Right kidney (tissue), 9 donors: ENCODE measurements at places on chromosomes 2 and 18.

- no peak for DNase-seq
Observed at GRCh38 chr18:52766002-52766545, 426.1 kb downstream of the DCC start.

DNA sequence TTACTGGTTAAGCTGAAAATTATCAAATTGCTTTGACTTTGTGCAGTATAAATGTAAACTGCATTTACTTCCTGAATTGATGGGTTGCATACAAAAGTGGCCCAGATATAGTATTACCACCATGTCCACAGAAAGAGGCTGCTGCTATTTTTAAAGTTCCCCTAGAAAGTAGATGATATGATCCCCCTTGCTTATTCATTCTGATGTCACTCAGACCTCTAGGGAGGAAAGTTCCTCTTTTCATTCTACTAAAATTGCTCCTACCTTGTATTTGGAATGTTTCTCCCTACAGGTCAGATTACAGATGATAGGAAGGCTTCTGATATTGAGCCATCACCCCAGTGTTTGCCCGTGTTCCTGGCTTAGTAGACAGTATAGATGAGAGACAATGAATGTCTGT, 247.6 kb upstream of the TNP1 start:
- DNase-seq, result no peak

DNA sequence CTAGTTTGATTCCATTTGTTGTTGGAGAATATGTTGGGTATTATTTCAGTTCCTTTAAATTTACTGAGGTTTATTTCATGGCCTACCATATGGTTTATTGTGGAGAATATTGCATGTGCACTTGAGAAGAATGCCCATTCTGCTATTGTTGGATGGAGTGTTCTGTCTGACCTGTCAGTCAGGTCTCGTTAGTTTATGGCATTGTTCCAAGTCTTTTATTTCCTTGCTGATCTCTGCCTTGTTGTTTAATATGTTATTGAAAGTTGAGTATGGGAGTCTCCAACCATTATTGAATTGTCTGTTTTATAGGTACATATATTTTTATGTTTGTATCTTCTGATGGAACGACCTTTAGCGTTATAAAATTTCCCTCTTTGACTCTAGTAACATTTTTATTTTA, 86.3 kb downstream of the PTPN4 start:
- no peak for DNase-seq

- no peak for DNase-seq
Observed at GRCh38 chr2:122858813-122859212, 1103.4 kb downstream of the TSN start.

DNA sequence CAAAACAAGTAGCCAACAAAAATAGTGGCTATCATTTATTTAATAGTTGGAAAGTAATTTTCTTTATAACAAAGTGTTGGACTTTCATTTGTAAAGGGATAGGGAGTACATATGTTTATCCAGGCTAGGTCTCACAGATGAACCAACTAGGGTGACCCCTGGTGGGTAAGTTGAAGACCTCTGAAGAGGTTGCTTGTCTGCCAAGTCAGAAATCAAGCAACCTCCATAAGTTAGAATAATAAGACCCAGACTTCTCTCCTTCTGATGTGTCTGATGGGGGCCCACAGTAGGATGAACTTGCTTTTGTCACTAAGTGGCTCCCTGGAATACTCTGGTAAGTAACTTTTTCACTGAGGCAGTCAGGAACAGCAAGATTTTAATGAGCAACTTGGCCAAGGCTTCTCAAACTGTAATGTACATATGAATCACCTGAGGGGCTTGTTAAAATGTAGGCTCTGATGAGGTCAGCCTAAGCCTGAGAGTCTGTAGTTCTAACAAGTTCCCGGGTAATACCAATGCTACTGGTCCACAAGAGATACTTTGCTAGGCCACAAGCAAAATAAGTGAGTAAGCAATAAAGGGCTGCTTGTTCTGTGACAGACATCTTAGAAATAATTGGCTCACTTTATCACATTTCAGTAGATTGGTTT, 319.6 kb downstream of the PIK3C3 start:
- DNase-seq, result no peak

- no peak for DNase-seq
Observed at GRCh38 chr2:136141510-136142149, 23.7 kb upstream of the CXCR4 start.

GRCh38 chr2:159139216-159139933, 147.1 kb downstream of the WDSUB1 start:
- DNase-seq, result no peak

DNA sequence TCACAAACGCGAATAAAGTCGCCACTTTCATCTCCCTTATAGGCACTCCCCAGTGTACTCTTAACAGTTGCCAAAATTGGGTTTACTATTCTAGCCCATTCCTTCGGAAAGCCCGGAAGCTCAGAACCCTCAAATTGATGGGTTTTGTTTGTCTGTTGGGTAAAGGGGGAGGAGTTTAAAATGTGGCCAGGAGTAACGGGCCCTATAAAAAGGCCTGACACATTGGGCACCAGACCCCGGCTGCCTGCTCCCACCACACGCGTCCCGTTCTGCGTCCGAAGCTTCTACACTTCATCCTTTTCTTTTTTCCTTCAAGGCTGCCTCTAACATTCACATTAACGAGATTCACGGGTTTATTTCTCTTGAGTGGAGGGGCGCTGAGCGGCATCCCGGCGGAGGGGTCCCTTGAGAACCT, 837 bp downstream of the NHEJ1 start:
- no peak for DNase-seq

GRCh38 chr2:186713691-186714090, 19.8 kb downstream of the FAM171B start:
- DNase-seq, result no peak

DNA sequence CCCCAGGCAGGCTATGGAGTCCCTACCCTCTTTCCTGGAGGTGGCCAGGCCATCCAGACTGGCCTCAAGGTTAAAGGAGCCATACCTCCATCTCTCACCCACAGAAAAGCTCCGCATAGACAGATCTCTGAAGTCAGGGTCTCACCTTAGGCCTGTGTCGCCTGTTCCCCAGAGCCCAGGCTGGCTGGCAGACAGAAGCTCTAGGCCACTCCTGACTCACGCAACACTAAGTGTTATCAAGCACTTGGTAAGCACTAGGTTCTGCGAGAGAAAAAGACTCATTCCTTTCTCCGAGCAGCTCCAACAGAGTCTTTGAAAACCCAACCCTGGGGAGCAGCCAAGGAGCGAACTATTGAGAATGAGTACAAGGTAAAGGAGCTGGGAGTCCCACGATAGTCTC, 6.1 kb downstream of the SMAD7 start:
- DNase-seq, result peak; percentile 7

GRCh38 chr2:234995332-234996068, 43.7 kb downstream of the SH3BP4 start:
- DNase-seq, result no peak

DNA sequence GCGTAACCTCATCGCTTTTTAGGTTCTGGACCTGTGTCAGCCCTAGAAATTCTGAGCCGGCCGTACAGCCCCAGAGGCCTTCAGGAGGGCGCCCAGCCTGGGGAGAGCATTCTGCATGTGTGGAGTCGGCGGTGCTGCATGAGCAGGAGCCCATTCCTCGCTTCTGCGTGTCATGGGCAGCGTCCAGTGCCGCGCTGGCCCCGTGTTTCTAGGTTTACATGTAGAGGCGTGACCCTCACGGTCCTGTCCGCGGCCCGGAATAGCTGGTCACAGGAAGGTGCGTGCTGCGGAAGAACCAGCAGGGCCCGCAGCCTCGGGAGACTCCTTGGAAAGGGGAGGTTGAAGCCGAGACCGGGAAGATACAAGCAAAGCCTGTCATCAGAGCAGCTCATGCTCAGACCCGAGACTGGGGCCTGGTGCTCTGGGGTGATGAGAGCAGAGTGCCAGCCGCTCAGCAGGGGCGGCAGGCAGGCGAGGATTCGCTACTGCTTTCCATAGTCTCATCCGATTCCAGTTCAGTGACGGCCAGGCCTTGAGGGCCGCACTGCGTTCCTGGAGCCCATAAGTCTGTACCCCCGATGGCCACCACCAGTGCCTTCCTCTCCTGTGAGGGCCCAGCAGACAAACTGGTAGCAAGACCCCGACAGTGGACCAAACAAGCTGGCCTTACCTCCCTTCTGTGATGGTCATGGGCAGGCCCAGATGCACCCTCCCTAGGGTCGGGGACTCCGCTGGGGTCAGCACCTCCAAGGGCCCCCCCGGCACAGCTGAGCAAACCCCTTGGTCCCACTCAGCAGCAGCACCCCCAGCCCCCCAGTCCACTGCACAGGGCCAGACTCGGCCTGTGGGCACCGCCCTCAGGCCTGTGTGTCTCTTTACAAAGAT, 15.6 kb upstream of the NFATC1 start:
- no peak for DNase-seq

GRCh38 chr2:84639751-84640150, 123.5 kb downstream of the DNAH6 start:
- DNase-seq, result no peak

- DNase-seq, result no peak
Observed at GRCh38 chr2:5433855-5434254, 258.3 kb upstream of the SOX11 start.

- DNase-seq, result no peak
Observed at GRCh38 chr2:2919026-2919425, 458.6 kb downstream of the EIPR1 start.

DNA sequence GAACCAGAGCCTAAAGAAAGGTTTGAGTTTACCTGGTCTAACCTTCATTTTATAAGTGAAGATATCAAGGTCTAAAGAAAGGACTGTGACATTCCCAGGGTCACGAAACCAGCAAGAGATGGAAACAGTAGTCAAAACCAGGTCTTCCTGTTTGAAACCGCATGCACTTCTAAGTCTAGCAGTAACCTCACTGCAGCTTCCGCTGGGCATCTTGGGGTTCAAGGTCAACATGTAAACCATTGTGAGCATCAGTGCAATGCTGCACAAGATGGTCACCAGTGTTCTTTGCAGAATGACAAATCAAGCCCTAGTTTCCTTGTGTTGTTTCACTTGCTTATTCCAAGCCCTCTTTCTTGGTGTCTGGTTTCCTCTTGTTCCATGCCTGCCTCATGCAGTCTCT, 292.9 kb upstream of the MEX3C start:
- DNase-seq, result no peak

GRCh38 chr2:204946892-204947291, 401.6 kb downstream of the PARD3B start:
- DNase-seq, result no peak

GRCh38 chr2:179974761-179975160, 32.3 kb downstream of the CWC22 start:
- no peak for DNase-seq

GRCh38 chr2:36507408-36507812, 90.6 kb downstream of the FEZ2 start:
- no peak for DNase-seq

DNA sequence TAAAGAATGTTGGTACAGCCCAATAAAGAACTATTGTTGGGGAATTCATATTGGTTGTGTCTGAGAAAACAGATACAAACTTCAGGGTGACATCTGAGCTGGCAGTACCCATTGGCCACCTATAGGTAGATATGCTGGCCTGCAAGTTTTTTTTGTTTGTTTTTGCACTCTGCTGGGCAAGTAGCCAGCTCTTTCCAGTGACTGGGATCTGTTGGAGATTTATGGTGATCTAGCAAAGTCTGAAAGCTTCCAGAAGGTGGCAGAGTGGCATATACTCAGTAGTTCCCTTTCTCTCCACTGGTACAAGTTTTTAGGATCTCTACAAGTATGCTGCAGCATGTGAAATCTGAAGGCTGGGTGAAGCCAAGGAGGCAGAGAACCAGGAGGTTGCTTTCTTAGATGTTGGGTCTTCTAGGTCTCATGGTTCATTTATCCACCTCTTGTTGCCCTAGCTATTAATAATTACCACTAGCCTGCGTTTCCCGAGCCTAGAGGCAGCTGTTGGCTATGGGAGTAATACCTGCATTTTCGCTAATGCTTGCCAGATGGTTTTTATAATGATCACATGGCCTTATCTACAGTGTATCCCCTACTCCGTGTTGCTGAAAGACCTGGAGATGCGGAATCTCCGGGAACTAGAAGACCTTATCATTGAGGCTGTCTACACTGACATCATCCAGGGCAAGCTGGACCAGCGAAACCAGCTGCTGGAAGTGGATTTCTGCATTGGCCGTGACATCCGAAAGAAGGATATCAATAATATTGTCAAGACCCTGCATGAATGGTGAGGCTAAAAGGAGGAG, 9.5 kb downstream of the COPS7B start:
- DNase-seq, result no peak

DNA sequence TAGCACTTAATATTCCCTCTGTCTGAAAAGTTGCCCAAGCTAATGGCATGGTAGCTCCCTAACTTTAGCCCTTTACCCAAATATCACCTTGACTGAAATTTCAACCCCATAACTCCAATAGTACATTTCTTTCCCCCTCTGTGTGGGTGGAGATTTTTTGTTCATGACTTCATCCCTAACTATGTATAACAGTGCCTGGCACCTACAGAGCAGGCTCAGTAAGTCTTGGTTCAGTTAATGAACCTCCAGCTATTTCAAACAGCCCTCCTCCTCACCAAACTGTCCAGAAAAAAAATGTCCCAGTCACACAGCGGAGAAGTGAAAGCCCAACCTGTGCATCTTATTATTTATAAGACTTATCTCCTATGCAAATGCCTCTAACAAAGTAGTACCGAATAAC, 18.6 kb downstream of the BUB1 start:
- no peak for DNase-seq

DNA sequence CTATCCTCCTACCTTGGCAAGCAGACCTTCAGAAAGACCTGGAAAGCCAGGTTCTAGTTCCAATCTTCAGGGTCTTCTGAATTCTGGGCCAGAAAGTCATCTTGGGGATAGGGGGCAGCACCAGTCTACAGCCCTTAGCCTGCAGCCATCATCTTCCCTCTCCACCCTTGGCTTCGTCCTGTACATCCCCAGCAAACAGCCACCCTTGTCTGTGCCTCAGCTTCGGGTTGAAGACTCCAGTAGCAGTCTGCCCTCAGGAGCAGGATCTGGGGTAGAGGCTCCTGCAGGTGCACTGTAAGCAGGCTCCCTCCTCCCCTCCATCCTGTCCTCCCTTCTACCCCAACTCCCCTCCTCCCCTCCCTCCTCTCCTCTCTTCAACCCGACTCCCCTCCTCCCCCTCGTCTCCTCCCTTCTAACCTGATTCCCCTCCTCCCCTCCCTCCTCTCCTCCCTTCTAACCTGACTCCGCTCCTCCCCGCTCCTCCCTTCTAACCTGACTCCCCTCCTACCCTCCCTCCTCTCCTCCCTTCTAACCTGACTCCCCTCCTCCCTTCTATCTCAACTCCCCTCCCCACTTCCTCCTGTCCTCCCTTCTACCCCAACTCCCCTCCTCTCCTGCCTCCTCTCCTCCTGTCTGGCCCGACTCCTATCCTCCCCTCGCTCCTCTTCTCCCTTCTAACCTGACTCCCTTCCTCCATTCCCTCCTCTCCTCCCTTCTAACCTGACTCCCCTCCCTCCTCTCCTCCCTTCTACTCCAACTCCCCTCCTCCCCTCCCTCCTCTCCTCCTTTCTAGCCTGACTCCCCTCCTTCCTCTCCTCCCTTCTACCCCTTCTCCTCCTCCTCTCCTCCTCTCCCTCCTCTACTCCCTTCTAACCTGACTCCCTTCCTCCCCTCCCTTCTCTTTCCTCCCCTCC, 90.1 kb upstream of the SMAD2 start:
- DNase-seq, result no peak

- no peak for DNase-seq
Observed at GRCh38 chr2:150188177-150188576, 299.3 kb downstream of the RND3 start.

- no peak for DNase-seq
Observed at GRCh38 chr2:64698668-64699444, 45.1 kb upstream of the SERTAD2 start.
